ENCODE measurements at places on chromosomes 7 and 10.

GRCh38 chr10:7192831-7193361, 217.9 kb downstream of the SFMBT2 start:
- no peak for DNase-seq

DNA sequence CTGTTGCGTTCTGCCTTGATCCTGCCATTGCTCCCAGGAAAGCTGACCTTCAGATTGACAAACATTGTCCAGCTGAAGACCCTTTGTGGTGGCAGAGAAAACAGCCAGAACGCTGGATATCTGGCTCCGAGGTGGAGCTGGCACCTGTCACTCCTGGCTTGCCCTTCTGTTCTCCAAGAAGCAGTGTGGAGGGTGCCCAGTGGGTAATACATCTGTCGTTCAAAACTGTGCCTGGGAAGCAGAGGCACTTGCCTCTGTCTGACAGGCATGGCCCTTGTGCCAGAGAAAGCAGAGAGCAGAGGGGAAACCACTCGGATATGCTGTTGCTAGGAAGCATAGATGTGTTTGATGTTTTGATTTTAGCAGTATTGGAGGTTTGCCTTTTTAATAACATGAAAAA, 231.4 kb downstream of the BMPER start:
- DNase-seq: no peak

DNA sequence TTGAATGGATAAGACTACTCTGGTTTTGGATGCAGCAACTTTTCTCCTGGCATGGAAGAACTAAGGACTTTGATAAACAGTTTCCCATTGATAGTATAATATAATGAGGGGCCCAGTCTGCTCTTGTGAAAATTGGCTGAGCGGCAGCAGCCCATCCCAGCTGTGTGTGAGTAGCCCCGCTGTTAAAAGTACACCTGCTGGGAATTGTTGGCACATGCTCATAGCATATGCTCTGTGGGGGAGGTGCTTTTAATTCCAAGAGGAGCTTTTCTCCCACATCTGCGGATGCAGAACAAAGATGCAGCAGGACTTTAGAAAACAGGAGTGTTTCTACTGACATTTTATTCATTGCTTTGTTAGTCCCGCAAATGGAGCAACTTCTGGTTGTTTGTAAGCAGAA, 19.0 kb downstream of the SRI start:
- no peak for DNase-seq

DNA sequence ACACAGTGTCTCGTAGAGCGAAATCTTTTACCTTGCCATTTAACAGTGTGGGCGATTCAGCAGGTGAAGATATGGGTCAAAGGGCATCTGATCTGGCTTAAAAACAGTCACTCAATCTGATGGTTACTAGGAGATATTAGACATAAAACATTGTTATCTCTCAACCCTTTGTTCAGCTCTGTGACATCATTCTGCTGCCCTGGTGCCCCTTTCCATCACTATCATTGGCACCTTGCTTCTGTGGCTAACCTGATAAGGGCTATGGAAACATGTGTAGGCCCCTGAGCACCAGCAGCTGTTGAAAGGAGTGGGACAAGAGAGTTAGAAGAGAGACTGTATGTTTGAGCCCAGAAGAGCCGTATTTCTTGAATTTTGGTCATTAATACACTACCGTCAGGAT, 650.3 kb downstream of the PHTF2 start:
- DNase-seq: no peak

- DNase-seq: no peak
Measured at GRCh38 chr10:2478656-2479055, 588.7 kb upstream of the PFKP start.

DNA sequence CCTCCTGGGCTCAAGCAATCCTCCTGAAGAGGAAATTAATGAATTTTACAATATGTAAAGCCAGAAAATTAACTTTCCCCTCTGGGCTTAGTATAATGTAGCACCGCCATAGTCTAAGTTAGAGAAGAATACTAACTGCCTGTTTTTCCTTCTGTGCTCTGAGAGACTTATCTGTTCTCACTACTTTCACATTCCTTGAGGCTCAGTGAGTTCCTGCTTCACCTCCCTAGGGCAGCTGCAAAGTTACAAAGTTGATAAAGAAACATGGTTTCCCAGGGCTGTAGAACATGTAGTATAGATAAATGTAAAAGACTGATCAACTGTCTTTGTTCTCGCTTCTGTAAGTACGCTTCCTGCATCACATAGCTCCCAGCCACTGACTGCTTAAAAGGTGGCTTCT, 16.0 kb upstream of the OLAH start:
- no peak for DNase-seq

- no peak for DNase-seq
Measured at GRCh38 chr10:127506094-127506493, 43.0 kb upstream of the NPS start.

DNA sequence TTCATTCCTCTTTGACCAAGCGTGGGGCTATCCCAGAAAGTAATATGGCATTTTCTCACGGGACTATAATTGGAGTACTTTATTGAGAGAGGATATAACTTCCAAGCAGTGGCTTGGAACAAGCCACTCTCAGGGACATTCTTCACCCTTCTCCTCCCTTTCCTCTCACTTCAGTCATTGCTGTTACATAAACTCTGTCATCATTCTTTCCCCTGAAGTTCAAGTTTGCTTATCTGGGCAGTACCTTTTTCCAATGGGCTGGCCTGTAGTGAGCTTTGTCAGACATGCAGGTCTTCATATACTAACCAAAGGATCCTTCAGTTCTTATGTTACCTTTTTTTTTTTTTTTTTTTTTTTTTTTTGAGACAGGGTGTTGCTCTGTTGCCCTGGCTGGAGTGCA, 58.7 kb upstream of the KMT2E start:
- no peak for DNase-seq

DNA sequence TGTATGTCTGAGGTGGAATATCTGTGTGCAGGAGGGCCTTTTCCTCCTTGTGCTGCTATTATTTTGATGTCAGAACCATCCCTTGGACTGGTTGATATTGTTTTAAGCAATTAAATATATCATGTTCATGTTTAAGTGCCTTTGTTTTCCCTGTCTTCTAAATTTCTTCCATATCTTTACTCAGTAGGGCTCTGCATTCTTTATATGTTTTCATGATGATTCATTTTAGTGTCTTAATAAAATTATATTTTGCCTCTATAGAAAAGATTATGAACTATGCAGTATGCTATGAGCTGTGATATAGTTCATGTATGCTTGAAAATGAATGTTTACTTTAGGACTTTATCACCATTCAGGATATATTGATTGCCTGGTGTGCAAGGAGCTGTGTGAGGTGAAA, 34.8 kb downstream of the AHR start:
- DNase-seq: no peak

- no peak for DNase-seq
Measured at GRCh38 chr10:79472951-79473350, 27.5 kb upstream of the ZCCHC24 start.

GRCh38 chr7:105829681-105830322, 46.6 kb downstream of the ATXN7L1 start:
- no peak for DNase-seq

DNA sequence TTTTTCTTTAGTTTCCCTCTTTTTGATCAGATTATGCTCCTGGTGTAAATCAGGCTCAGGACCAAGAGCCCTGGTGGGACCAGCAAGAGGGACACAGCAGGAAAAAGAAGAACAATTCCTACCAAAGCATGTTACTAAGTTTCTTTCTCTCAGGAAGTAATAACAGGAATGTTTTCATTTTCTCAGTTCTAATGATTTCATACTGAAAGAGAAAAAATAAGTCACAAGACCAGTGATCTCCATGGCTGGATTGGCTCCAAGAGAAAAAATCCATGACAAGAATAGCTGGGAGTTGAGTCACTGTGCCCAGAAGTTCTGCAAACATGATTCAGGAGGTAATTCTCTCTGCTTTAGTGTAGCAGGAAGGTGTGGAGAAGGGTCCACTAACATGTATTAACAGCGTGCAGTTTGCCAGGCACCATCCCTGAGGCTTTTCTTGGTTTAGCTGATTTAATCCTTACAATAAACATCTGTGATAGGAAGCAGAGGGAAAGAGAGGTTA, 23.8 kb upstream of the IFIT2 start:
- no peak for DNase-seq

- DNase-seq: no peak
Measured at GRCh38 chr7:2042650-2043049, 190.1 kb downstream of the MAD1L1 start.

- no peak for DNase-seq
Measured at GRCh38 chr10:77643795-77644468, 6.3 kb upstream of the KCNMA1 start.

DNA sequence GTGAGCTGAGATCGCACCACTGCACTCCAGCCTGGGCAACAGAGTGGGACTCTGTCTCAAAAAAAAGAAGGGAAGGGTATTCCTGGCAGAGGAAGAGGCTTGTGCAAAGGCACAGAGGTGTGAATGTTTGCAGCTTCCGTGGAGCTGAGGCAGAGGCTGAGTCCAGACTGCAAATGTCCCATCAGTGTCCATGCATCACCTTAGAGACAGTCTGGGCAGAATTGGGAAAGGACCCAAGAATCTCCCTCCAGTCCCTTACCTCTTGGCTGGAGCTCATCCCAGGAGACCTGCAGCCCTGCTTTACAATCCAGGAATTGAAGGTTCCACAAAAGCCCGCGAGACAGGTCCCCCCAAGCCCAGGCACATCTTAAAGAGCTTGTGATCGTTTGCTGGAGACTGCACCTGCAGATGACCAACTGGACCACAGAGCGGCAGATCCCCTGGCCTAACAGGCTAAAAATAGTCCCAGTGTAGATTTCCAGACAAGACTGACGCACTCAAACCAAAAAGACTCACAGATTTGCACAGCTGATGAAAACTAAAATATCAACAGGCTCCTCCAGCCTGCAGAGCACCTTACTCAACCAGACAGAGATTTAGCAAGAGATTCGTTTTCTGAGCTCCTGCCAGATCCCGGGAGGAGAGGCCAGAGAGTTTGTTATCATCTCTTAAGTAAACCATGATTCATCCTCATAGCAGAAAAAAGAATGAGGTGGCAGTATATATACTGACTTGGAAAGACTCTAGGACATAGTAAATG, 22.9 kb upstream of the NANOS1 start:
- DNase-seq: no peak

DNA sequence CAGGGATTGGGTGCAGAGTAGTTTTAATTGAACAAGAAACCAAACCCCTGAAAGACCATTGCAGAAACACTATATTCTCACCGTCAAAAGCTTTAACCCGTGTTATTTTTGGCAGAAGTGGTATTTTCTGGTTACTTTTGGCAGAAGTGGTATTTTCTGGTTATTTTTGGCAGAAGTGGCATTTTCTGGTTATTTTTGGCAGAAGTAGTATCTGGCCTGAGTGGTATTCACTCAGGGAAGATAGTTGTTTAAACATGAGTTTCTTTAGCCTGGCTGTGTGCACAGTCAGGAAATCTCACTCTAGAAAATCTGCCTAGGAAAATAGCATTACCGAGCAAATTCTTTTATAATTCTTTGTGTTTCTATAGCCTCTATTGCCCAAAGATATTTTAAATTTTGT, 322.7 kb downstream of the GFRA1 start:
- no peak for DNase-seq

GRCh38 chr7:2958416-2959102, 85.1 kb downstream of the CARD11 start:
- no peak for DNase-seq

GRCh38 chr7:55081472-55082227, 62.8 kb downstream of the EGFR start:
- no peak for DNase-seq

DNA sequence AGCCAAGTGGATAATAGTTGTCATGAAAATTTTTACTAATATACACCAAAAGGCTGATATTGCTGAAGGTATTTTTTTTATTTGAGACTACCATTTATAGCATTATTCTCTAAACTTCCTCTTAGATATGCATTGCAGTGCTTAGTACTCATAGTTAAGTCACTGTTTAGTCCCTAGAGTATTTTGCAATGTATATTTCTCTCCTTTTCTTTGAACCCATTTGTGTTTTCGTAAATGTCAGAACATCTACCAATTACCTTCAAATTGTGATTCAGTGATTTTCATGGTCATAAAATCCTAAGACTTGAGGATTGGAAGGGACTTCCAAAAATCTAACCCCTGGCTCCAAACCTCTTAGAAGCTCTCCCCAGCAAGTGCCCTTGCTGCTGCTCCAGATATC, 21.5 kb upstream of the CYP26C1 start:
- DNase-seq: no peak

- no peak for DNase-seq
Measured at GRCh38 chr7:11931307-11931706, 99.3 kb upstream of the THSD7A start.

DNA sequence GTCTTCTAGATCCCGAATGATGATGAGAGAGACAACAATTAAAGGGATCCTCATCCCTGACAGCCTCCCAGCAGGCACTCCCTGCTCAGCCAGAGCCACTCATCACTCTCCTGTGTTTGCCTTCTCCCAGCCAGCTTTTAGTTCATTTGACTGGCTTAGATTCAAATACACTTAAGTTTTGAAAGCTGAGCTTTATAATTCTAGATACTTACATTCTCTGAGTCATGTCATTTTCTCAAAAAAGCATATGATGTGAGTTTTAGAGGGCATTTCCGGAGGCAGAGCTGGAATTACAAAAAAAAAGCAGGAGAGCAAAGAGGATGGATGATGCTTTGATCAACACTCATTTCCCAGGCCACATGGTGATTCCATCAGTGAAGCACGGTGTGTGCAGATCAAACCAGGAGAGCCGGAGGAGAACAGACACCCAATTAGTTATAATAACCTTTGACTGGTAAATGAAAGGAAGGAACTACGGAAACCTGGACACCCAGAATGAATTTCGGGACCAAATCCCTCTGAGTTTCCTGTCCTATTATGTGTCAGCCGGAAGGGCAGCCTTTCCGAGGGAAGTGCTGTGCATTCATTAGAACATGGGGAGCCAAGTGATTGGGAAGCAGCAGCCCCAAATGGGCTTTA, 81.5 kb upstream of the HPS1 start:
- DNase-seq: no peak

- no peak for DNase-seq
Measured at GRCh38 chr10:60732807-60733516, 45.3 kb upstream of the CDK1 start.

GRCh38 chr7:79285756-79286155, 167.7 kb downstream of the MAGI2 start:
- DNase-seq: no peak

DNA sequence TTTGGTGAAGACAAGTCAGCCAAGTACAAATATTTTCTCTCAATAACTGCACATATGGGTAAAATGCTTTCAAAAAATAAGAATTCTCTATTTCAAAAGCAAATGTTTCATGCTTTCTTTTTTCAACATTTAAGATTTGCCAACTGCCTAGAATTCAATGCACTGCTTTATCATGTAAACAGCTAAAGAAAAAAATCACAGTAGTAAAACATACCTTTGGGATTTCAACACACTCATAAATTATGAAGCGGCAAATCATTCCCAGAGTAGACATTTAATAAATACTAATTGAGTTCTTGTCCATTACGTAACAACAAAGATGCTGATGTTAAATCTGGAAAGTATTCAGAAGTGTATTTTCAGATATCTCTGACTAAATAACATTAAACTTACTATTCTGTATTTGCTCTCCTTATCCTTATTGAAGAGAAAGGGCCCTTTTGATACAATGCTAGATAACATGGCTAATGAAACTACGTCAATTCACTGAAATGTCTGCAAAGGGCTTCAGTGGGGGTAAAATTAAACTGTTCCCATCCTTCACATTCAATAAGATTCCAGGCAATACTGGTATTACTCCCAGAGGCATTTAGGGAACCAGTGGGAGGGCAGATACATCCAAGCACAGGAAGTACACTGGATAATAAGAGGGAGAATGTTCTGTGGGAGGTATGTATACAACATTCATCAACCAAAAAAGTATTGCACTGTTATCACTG, 13.9 kb downstream of the NAPEPLD start:
- DNase-seq: no peak

Measured in GM12891 (cell line).